ENCODE measurements at places on chromosomes 1 and 21.

- no peak for DNase-seq
Observed at GRCh38 chr21:37369307-37369854, 2.8 kb downstream of the DYRK1A start.

DNA sequence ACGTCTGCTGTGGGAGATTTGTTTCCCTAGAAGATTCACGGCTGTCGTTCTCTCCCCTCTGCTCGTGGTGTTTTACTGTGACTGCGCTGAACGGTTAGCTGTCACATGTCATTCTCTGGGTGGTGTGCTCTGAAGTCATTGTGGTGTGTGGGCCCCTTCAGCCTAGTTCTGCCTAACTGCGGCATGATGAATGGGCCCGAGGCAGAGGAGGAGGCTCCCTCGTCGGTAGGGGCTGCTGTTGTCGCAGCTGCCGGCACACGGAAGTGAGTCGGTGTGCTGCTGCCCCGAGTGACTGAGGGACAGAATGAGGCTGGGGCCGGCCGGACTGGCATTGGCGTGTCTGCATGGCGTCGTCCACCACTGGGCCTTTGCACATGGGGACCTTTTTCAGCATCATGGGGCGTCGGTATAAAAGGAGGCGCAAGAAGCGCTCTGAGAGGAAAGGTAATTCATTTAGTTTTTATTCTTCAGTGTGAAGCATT, 77.9 kb downstream of the ADARB1 start:
- no peak for DNase-seq

GRCh38 chr1:172380441-172381244, 39.8 kb upstream of the C1orf105 start:
- DNase-seq: no peak

GRCh38 chr21:34642211-34643075, 26.4 kb upstream of the CLIC6 start:
- no peak for DNase-seq

DNA sequence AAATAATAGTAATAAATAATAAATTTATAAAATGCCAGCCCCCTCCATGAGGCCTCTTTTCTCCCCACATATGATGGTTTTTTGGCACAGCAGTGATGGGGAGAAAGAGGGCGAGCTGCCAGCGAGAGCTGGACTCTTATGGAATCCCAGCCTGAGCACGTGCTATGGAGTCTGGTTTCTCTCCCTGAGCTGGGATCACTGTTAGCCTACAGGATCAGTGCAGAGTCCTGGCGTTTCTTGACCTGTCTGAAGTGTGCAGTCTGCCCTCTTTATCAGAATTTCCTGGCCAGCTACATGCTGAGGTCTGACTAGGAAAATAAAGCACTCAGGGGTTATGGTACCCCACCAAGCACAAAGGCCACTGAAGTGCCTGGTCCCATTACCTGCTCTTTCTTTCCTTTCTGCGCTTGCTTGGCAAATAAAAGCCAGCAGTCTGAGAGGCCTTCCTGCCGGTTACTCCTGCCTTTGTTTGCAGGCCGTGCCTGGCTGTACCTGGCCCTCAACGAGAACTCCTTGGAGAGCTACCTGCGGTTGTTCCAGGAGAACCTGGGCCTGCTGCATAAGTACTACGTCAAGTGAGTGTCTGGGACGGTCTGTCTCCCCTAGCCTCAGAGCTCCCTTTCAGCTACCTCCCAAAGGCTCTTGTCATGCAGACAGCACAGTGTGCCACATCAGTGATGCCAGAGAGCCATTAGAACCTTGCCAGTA, 18.5 kb upstream of the SLC25A34 start:
- no peak for DNase-seq

DNA sequence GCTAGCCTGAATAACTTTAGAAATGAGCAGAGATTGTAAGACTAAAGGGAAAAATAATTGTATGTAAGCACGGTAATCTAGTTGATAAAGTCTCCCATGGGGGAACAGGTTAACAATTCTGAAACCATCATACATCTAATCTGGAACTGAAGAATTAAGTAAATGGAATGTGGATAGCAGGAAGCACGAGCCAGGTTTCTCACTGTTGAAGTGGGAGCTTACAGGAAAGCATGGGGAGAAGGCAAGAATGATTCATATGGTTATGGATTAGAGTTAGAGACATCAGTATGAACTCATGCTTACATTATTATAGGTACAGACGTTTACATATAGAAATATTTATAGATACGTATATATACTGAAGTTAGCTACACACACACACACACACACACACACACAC, 83.0 kb downstream of the LEPR start:
- no peak for DNase-seq

- no peak for DNase-seq
Observed at GRCh38 chr1:13462682-13463081, 51.1 kb downstream of the LRRC38 start.

DNA sequence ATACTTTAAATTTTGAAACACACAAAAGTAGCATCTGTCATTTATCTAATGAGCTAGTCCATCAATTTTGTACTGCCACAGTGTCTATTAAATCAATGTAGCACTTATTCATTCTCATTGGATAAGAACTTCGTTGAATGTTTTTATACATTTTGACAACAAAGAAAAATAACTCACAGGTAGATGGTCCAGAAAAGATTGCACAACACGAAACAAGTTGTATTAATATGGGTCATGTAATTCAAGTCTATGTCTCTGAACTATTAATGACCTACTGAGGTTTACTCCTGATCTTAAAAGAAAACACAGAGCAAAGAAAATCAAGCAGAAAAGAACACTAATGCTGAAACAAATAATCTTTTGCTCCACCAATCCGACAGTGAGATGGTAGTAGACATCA, 15.3 kb downstream of the HP1BP3 start:
- no peak for DNase-seq

DNA sequence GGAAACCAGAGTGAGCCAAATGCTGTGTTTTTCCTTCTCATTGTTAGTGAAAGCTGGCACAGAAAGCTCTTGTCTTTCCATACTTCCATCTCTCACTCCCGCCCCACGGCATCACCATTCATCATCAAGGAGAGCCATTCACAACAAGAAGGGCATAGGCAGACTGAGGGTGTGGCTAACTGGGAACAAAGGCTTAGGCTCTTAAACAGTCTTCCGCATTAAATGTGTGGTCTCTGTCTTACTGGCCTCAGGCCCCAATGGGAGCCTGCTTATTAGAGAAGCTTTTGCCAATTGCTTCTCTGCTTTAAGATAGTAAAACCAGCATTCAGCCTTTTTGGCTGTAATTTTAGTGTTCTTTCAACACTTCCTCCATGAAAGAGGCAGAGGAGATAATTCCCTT, 51.4 kb downstream of the TNFSF18 start:
- no peak for DNase-seq

GRCh38 chr1:111873460-111874030, 115.9 kb downstream of the KCND3 start:
- DNase-seq: no peak

DNA sequence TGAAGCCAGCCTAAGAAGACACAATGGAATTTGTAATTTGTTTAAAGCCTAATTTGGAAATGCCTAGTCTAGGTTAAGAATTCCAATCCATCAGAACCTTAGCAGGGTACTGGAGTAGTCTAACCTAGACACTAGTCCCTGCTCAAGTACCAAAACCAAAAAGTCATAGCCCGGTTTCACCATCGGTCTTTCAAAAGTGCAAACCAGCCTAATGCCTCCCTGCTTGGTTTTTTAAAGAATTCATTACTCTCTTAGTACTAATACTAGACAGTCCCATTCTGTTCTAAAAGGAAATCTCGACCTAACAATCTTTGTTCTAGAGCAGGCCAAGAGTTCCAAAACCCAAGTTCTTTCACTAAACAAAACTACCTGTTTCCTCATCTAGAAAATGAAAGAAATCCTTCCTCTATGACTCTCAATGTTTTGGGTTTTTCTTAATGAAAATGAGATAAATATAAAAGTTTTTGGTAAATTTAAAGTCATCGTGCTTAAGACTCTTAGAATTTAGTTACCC, 2.6 kb downstream of the PUM1 start:
- DNase-seq: no peak

DNA sequence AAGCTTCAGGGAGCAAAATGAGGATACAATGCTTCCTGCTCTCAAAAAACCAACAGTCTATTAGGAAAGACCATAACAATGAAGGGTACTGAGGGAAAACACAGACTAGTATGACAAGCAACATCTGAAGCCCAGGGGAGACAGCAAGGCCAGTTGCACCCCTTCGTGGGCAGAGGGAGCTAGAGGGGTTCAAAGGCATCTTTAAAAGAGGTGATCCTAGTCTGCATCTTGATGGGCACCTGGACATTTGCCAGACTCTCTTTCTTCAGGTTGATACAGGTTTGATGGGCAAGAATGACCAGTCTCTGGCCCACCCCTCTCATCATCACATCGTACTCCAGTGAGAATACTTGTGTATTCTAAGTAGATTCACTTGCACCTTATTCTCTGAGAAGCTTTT, 177.7 kb downstream of the VAV3 start:
- no peak for DNase-seq

DNA sequence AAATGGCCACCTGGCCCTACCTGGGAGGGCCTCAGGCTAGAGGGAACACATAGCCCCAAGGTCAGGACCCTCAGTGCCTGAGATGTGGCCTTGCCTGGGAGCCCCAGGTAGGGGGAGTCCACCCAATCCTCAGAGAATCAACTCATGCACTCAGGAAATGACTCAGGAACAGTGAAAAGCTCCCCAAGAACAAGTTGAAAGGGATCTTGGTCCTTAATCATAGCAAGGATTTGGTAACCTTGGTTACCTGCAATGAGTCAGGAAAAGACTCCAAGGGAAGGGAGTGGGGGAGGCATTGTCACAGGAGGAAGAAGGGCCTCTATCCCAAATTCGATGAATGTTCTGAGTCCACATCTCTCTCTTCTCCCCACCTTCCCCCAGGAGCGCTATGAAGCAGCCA, 17.0 kb downstream of the MAP7D1 start:
- no peak for DNase-seq

DNA sequence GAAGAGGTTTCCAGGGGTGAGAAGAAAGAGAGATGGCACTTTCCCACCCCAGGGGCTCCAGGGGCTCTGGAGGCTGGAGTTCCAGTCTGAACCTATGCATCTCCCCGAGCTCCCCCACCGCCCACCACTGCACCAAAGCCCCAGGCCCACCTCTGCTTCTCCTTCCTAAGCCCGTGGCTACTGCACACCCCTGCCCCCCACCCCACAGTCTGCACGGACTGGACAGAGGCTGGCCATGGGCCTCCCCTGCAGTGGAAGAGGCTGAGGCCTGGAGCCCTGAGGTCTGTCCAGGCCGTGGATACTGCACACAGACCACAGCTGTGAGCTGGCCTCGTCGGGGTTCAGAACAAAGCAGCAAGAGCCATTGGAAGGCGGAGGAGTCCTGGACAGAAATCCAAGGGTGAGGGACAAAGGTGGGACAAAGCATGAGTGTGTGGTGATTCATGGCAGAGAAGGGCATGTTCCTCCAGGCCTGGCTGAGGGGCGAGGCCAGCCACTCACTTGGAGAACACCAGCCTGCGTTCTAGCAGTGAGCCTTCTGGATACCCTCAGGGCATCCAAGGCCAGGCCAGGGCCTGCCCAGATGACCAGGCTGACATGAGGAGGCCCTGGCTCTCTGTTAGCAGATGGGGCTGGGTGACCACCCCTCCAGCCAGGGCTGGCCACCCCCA, 244.8 kb upstream of the VAMP3 start:
- DNase-seq: peak; percentile 47

- no peak for DNase-seq
Observed at GRCh38 chr1:56979986-56980755, 14.4 kb upstream of the C8B start.

GRCh38 chr1:56291374-56291919, 287.9 kb downstream of the PLPP3 start:
- DNase-seq: no peak

- no peak for DNase-seq
Observed at GRCh38 chr1:215119719-215120365, 37.3 kb downstream of the KCNK2 start.

- no peak for DNase-seq
Observed at GRCh38 chr1:18100491-18101063, 7.0 kb upstream of the IGSF21 start.

GRCh38 chr21:32726839-32727686, 750 bp downstream of the SYNJ1 start:
- no peak for DNase-seq

DNA sequence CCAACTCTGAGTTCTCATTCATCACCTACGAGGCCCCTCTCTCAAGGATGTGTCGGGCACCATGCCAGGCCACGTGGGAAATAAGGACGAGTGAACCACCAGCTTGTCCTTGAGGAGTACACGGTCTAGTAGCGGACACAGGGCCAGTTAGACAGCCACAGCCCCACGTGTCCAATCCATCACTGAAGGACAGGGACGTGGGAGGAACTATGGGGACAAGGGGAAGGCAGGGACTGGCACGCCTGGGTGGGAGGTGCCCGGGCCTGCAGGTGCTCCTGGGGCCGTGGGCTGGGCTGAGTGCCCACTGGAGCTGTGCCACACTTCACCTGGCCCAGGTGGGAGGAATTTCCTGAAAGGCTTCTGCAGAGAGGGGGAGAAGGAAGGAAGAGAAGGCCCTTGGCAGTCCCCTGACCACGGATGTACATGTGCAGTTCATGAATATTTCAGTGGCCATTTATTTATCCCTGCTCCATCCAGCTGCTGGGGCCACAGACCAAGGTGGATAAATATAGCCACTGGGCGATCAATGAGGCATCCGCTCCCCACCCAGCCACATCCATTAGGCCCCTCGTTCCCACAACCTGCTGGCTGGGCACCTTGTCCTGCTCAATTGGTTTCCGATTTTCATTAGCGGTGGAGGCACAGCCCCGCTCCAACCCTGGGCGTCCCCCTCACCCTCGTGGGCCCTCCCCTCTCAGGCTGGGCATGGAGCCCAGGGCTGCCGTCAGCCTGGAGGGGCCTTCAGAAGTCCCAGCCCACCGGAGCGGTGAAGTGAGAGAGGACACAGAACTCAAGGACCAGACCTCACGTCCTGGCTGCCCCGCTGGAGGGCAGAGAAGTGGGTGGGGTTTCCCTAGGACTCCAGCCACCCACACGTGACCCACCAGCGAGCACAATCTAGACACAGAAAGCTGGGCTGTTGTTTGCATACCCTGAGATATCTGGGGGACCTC, 59.5 kb downstream of the CASZ1 start:
- DNase-seq: no peak

GRCh38 chr1:89489047-89489729, 35.4 kb upstream of the LRRC8B start:
- DNase-seq: no peak

GRCh38 chr1:65297706-65298105, 11.6 kb upstream of the DNAJC6 start:
- DNase-seq: no peak

DNA sequence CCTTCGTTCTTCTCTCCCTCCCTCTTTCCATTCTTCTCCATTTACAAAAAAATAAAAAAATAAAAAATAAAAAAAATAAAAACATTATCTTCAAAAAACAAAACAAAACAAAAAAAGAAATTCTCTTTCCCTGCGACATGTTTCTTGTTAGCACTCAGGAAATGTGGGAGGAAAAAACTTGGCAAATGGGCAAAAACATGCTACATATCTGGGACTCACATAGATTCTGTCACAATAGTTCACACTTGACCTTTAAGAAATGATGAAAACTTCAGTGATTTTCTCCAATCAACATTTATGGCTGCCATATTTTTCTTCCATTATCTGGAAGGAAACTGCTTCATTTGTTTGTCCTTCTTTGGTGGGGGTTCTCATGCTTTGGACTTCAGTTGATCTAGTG, 109.3 kb downstream of the PRKAB2 start:
- DNase-seq: no peak

Measured in T1000 (cell line).